ENCODE measurements at places on chromosomes 2 and 18. TPM values are rescaled to one million over a fixed set of nuclear protein-coding genes. Genes with fewer than 3 reads are reported as not detected.

GRCh38 chr18:11514267-11514666, 95.1 kb upstream of the SLC35G4 start:
- DNase-seq: no peak

Gene SERPINB8
- 7.2 TPM for total RNA-seq

- DNase-seq: no peak
Measured at GRCh38 chr2:28365158-28365557, 27.5 kb upstream of the FOSL2 start.

Gene GPBAR1
- total RNA-seq: 0.20 TPM

GRCh38 chr2:45275242-45275805, 266.1 kb upstream of the SIX2 start:
- DNase-seq: peak; percentile 64

Gene CLEC4F
- total RNA-seq: not detected

Gene POTEI
- not detected for total RNA-seq

GRCh38 chr2:147789720-147790119, 55.1 kb upstream of the ACVR2A start:
- DNase-seq: no peak

Gene TDRD15
- 1.9 TPM for total RNA-seq

GRCh38 chr18:44679914-44680272, 795 bp upstream of the SETBP1 start:
- no peak for DNase-seq

Measured in PC-9 (cell line).